Forelimb muscle (tissue), 1 donor: ENCODE measurements at places on chromosomes 5 and 9.

DNA sequence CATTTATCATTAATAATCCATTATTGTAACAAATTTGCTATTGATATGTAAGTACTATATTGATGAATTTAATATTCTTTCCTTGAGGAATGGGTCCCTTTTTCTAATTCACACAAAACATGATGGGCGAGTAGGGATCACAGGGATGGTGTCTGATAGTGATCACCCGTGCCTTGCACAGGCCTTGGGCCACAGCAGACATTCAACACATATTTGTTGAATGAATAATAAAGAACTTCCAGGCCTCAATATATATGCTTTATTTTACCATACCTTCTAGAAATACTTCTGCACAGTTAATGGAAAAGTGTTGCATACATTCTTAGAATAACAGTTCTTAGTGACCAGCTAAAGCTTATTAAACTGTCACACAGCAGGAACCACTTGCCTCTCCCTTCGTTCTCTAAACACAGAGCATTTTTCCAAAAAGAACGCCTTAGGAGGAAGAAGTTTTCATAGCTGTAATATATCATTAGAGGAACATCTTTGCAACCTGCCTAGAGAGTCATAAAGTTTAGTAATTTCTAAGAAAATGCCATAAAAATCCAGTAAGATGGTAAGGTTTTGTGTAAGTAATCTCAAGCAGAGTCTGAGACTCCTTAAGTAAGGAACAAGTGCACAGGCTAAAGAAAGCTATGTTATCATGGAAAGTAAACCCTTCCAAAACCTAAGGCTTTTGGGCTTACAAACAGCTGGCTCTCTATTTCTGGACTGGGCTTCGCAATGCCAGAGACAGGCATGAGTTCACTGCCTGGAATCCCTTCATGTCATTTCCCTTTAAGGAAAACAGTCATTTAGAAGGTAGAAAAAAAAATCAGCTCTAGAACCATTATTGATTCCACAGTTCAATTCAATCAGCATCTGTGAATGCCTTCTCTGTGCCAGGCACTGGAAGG, 17.7 kb downstream of the TTLL11 start:
- DNase-seq, result no peak

DNA sequence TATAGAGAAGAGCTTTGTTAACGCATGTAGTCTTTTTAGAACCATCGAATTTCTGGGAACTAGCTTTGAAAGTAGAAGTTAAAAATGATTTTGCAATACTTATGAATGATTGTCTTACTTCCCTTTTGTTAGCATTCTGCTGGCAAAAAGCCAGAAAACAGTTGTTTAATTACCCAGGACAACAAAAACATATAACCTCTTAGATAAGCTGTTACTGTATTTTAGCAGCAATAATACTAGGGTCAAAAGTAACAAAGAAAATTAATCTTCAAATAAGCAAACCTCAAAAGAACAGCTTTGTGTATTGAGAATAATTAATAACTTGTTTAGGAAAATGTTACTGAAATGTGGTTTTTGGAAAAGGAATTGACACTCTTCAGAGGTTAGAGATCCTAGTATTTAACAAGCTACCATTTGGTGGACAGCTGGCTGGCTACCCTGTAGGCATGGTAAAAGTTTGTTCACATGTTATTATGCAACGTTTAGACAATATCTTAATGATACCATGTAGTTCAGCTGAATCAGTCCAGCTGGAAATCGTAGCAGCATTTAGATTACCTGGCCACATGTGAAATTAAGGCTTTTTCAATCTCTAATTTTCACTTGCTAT, 3.8 kb downstream of the FGF10 start:
- no peak for DNase-seq

- no peak for DNase-seq
These were observed 1.3 kb upstream of the TBC1D2 start for GRCh38 chr9:98256756-98257155.

- DNase-seq, result no peak
These were observed 4.2 kb downstream of the AK1 start for GRCh38 chr9:127873223-127873691.

GRCh38 chr9:131678499-131679111, 61.3 kb downstream of the RAPGEF1 start:
- peak; percentile 73 for DNase-seq

DNA sequence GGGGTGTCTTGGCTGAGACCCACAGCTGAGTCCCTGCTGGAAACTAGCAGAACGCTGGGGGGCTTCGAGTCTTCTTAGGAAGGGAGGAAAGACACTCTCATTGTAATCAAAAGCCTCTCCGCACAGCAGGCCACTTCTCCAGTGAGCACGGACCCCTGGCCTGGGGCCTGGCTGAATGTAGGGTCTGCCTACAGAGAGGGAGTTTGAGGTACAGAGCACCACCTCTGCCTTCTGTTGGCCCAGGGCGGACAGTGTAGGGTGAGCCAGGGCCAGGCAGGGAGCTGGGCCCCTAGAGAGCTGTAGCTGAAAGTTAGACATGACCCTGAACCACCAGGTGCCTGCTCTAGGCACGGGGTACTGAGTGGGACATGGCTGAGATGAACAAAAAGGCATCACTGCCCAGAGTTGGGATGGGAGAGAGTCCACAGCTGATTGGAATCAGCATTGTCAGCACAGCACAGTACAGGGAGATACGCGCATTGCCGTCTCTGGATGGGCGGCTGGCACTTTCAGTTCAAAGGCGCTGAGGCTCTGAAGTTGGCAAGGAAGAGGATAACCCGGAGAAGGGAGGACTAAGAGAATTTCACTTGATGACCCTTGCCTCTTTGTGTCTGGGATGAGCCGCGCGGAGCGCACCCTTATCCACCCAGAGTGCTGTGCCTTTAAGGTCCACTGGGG, 363 bp upstream of the SLC25A48 start:
- no peak for DNase-seq

- DNase-seq, result no peak
These were observed 2.9 kb upstream of the ICE1 start for GRCh38 chr5:5419291-5420210.

DNA sequence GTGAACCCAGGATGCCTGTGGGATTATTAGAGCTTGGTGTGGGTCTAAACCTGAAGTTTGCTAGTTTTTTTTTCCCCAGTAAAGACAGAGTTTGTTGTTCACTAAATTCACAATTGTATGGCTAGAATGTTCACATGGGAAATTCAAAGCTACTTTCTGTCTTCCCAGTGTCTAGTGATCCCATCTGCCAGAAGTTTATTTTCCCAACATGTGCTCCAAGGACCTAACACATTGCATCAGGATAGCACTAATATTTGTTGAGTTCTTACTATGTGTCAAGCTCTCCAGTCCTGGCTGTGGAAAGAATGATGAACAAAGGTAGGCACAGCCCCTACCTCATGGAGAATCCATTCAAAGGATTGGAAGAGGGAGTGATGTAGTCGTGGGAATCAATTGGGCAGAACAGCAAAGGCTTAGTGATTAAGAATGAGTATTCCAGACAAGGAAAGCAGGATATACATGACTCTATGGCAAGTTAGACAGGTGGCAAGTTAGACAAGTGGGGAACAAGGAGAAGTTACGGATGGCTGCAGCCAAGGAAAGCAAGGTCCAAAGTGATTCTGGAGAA, 521.5 kb upstream of the WWC1 start:
- no peak for DNase-seq

DNA sequence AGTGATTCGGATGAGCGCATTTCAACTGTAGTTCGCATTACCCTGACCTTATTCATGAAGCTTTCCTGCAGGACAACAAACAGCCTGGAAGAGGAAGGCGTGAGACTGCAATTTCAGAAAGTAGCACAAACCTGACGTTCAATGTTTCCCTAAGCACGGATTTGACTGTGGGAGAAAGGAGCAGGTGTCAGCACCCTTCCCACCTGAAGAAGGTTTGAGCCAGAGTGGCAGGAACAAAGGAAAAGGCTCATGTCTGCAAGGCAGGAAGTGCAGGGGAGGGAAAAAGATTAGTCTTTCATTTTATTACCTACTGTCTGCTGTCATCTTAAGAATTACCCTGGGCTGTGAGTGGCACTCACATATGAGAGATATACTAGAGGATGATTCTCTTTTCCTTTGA, 114.0 kb downstream of the MED10 start:
- no peak for DNase-seq

DNA sequence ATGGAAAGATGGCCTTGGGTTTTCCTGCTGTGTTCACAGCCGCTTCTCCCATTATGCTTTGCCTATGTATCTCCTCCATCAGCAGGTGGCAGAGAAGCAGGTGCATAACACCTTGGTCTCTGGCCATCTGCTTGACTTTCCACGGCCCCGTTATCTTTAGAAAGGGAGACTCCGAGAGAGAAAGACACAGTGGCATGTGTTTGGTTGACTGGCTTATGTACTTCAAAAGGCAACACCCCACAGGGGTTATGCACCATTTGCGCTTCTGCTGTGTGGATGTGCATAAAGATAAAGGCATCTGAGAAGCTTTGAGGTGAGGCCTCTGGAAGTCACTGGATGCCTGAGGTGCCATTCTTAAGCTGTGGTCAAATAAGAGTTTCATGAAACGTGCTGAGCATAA, 138.4 kb downstream of the EGFLAM start:
- no peak for DNase-seq

GRCh38 chr5:14237317-14238086, 94.4 kb downstream of the TRIO start:
- DNase-seq, result no peak

- no peak for DNase-seq
These were observed 4.9 kb upstream of the ROR2 start for GRCh38 chr9:91954841-91955471.

- DNase-seq, result no peak
These were observed 92.0 kb downstream of the THBS4 start for GRCh38 chr5:80127116-80127552.

- DNase-seq, result no peak
These were observed 411.1 kb upstream of the NUDT12 start for GRCh38 chr5:103973669-103974068.

DNA sequence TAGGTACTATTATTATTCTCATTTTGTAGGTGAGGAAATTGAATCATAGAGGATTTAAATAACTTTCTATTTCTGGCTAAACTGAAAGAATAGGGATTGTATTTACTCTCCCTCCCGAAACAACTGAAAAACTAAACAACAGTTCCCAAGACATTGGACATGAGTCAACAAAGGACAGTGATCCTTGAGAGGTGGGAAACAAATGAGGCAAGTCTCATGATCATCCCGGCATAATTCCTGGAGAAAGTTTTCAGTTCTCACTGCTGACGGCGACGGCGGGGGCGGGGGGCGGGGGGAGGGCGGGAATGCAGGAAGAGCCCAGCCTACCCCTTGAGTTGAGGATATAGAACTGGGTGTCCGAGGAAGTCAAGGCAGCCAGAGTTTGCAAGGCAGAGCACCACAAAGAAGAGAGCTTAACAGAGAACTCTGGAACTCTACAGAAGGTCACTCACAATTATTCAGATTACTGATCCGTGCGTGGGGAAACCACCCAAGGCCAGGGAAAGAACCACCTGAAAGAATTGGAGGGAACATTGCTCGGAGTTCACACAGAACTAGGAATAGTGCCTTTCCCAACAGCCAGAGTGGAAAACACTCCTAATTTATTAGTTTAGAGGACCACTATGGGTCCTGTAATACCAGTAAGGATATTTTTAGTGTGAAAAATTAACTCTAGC, 27.4 kb upstream of the WHRN start:
- no peak for DNase-seq

GRCh38 chr5:40660751-40661150, 19.0 kb upstream of the PTGER4 start:
- no peak for DNase-seq

GRCh38 chr5:159955056-159955624, 38.9 kb downstream of the ADRA1B start:
- DNase-seq, result no peak

GRCh38 chr5:94314460-94315131, 303.8 kb downstream of the KIAA0825 start:
- peak; percentile 8 for DNase-seq

DNA sequence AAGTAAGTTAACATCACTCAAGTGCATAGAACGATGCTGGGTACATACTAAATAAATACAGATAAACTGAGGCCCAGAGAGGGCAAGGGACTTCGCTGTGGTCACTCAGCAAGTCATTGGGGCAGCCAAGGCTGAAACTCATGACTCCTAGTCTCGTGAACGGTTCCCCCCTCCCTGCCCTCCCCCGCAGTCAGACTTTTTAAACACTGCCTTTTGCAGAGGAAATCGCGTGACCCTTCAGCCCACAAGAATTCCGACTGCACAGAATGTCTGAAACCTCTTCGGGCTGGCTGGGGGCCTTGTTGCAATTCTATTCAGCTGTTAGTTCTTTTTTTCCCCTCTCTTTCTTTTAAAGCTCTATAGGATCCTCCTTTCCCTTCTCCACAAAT, 28.1 kb downstream of the NEK6 start:
- DNase-seq, result peak; percentile 59

DNA sequence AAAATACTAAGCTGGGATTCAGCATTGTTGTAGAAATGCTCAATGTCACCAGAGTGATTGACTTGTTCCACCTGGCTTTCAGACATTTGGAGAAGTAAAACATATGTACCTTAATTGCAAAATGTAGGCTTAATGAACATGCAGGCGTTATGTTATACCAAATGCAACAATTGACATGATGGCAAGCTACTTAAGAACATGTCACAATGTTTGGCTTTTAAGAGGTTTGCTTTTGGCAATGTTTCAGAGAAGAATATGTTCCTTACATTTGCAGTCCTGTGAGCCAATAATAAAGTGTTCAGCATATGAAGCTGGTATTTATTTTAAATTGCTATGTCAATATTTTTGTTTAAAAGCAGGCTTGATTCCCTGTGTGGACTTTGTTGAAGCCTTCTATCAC, 111.7 kb upstream of the NUDT12 start:
- DNase-seq, result no peak

DNA sequence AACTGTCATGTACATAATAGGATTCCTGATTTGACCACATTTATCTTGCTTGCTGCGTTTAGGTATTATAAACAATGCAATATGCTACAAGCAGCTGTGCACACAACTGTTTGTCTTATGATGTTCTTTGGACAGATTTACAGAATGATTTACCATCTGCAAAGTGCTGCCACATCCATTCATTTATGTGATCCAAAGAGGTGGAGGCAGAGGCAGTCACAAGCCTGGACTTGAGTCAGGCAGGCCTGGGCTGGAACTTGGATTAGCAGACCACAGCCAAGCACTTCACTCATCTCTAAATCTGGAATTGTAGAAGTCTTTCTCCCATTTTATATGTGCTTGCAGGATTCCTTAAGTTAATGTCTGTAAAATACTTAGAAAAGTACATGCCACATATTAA, 149.0 kb downstream of the INSYN2B start:
- no peak for DNase-seq

- no peak for DNase-seq
These were observed 609.4 kb downstream of the DTWD2 start for GRCh38 chr5:118378959-118379358.

- DNase-seq, result no peak
These were observed 2.4 kb upstream of the DOCK8 start for GRCh38 chr9:212297-212696.

DNA sequence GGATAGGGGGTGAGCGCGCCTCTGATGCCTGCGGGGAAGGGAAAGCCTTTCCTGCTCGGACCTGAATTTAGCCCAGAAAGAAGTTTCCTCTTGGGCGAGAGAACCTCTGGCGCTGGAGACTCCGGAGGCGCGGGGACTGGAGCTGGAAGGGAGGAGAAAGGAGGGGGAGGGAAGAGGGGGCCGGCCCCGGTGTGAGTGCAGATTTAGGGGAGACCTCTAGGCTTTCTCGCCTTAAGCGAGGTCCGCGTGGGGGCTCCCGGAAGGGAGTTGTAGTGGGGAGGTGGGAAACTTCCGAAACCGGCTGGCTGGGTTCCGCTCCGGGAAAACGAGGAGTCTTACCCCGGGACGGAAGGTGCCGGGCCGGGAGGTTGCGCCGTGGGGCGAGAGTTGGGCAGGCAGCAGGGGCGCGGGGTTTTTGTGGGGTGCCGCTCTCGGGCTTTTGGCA, 1.3 kb downstream of the PCSK5 start:
- no peak for DNase-seq
